ENCODE measurements at places on chromosomes 16 and 17. TPM values are rescaled to one million over a fixed set of nuclear protein-coding genes. Genes with fewer than 3 reads are reported as not detected.

Gene CFAP52
- not detected for total RNA-seq

DNA sequence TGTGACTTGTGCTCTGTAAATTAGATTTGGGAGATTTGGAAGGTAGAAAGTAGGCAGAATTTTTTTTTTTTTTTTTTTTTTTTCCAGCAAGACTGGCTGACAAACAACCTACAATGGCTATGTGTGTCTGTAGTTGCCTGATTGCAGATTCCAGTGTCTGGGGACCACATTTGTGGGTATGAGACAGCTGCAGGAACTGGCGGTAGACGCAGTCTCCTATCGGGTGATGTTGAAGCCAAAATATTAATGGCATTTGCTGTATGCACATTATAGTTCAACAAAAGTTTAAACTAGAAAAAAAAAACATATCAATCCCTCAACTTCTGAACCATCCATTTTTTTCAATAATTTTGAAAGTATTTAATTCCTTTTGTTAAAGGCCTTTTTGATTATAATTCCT, 665.2 kb downstream of the TOX3 start:
- no peaks in the 10 kb centered on the region for H3K36me3 ChIP-seq
- H3K4me3 ChIP-seq = no peak overlapping the region
- no peak overlapping the region for H3K27ac ChIP-seq

GRCh38 chr17:6126768-6127167, 56.6 kb downstream of the WSCD1 start:
- no peak for DNase-seq
- H3K27ac ChIP-seq = no peak overlapping the region
- H3K27me3 ChIP-seq = peaks cover 4% of the 10 kb centered on the region
- no peak overlapping the region for H3K4me3 ChIP-seq
- no peaks in the 10 kb centered on the region for H3K36me3 ChIP-seq

Gene TMEM114
- not detected for total RNA-seq

- no peaks in the 10 kb centered on the region for H3K27me3 ChIP-seq
- no peak overlapping the region for H3K4me3 ChIP-seq
- peaks cover 13% of the 10 kb centered on the region for H3K4me1 ChIP-seq
- no peaks in the 10 kb centered on the region for H3K36me3 ChIP-seq
- DNase-seq = no peak
These were observed 199.9 kb upstream of the COX10 start for GRCh38 chr17:13869331-13869940.

Gene SLC13A2
- total RNA-seq = not detected

DNA sequence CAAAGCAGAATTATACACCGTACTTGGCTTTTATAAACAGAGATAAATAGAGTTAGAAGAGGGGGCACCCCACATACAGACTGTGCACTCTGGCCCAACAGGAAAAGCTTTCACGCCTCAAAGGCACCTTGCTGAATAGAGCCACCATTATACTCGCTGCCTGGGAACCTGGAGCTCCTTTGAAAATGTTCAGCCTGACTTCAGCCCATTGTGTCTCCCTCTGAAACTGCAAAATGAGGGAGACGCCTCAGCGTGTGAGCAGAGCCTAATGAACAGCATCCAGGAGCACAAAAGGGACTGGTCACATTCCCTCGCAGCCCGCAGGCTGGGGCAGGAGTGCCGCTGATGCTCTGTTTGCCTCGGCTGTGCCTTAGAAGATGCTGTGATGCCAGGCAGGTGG, 46.3 kb downstream of the ABCC12 start:
- H3K4me1 ChIP-seq = peaks cover 17% of the 10 kb centered on the region
- H3K27ac ChIP-seq = no peak overlapping the region
- H3K36me3 ChIP-seq = no peaks in the 10 kb centered on the region

Gene MAPT
- 28.6 TPM for total RNA-seq

GRCh38 chr16:71794943-71795342, 13.7 kb downstream of the AP1G1 start:
- no peak overlapping the region for H3K4me3 ChIP-seq
- H3K27me3 ChIP-seq = no peaks in the 10 kb centered on the region
- H3K4me1 ChIP-seq = peaks cover 57% of the 10 kb centered on the region
- peaks cover 21% of the 10 kb centered on the region for H3K36me3 ChIP-seq
- no peak for DNase-seq

Gene OTOP3
- not detected for total RNA-seq

DNA sequence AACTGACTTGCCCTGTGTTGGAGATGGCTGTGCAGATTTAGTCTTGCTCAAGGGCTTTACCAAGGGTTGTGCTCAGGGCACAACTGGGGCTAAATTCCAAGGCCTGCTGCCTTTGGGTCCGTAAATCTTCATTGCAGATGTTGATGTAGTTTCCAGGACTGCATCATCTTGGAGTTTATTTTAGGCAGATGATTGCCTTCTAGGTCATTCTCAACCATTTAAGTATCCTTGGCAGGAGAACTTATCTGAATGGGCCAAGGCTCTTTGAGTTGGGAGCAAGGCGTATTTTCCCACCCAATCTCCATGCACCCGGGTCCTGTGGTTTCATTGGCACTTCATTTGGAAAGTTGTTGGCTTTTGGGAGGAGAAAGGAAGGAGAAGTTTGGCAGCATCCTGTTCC, 200.3 kb downstream of the MSI2 start:
- peaks cover 53% of the 10 kb centered on the region for H3K4me1 ChIP-seq
- no peaks in the 10 kb centered on the region for H3K27me3 ChIP-seq
- DNase-seq = no peak
- peak overlapping the region; percentile 35 for H3K27ac ChIP-seq
- no peaks in the 10 kb centered on the region for H3K36me3 ChIP-seq

GRCh38 chr17:78532922-78533640, 44.1 kb downstream of the DNAH17 start:
- H3K4me1 ChIP-seq = peaks cover 8% of the 10 kb centered on the region
- H3K27me3 ChIP-seq = no peaks in the 10 kb centered on the region
